ENCODE measurements at places on chromosomes 1 and 21.

- no peak for DNase-seq
Measured at GRCh38 chr21:14308234-14308633, 74.7 kb downstream of the HSPA13 start.

GRCh38 chr1:71565262-71565661 lies 484.4 kb upstream of the ZRANB2 start:
- no peak for DNase-seq

DNA sequence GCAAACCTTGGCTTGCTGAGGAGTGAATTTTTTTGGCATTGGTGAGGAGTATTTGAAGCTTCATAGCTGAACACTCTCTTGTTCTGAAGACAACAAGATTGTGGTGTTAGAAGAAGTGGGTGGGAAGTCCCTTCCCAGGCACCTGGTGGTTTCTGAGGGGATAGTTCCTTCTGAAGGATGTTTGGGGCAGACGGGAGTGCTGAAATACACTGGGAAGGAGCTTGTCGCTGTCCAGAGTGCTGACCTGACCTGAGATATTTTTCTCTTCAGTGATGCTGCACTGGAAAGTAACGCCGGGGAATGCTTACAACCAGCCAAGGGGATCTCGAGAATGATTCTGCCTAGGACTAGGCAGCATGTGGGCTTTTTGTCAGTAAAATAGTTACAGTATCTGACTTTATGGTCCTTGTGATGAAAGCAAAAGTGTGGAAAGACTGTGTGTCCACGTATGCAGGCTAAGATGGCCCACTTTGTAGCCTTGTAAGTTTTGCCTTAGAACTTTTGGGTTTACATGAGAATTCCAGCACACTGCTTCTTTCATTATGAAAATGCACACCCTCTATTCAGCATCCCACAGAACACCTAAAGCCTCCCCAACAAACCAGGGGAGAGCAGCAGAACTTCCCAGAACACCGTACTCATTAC lies 33.1 kb upstream of the NFASC start:
- DNase-seq: no peak

DNA sequence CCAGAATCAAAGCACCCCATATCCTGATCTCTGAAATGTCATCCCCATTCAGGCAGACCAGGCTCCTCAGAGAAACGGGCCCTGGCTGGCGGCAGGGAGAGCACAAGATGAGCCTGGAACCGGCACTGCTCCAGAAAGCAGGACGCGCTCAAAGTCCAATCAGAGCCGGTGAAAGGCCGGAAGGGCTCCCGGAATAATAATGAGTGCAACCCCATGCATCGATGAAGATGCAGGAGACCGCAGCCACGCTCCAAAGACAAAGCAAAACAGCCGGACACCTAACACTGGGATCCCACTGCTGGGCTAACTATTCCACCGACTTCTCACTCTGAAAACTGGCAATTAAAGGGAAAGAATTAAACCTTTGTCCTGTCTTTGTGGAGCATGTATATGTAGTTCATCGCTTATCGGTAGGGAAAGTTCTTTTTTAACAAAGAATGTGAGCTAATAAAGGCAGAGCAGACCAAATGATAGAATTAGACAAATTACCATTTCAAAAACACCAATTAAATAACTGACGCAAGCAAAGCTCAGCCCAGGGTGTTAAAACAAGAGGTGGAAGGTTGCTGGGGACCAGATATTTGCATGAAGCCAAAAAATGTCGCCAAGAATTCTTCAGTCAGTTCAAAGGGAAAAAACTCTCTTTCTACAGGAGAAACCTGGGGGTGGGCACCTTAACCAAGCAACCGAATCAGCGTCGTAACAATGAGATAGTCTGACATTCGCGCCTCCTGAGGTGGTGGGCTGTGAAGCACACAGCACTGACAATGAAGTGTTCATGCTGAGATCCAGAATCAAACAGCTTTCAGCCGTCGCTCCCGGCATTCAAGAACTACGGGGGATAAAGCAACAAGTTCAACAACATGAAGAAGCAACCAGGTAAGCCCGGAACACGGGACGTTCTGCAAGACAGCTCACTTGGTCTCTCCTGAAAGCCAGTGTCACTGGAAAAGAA lies 95.2 kb downstream of the NPHP4 start:
- no peak for DNase-seq

- no peak for DNase-seq
Measured at GRCh38 chr1:106978477-106979322, 77.8 kb upstream of the PRMT6 start.

- DNase-seq: no peak
Measured at GRCh38 chr1:234925440-234926263, 203.0 kb downstream of the TOMM20 start.

DNA sequence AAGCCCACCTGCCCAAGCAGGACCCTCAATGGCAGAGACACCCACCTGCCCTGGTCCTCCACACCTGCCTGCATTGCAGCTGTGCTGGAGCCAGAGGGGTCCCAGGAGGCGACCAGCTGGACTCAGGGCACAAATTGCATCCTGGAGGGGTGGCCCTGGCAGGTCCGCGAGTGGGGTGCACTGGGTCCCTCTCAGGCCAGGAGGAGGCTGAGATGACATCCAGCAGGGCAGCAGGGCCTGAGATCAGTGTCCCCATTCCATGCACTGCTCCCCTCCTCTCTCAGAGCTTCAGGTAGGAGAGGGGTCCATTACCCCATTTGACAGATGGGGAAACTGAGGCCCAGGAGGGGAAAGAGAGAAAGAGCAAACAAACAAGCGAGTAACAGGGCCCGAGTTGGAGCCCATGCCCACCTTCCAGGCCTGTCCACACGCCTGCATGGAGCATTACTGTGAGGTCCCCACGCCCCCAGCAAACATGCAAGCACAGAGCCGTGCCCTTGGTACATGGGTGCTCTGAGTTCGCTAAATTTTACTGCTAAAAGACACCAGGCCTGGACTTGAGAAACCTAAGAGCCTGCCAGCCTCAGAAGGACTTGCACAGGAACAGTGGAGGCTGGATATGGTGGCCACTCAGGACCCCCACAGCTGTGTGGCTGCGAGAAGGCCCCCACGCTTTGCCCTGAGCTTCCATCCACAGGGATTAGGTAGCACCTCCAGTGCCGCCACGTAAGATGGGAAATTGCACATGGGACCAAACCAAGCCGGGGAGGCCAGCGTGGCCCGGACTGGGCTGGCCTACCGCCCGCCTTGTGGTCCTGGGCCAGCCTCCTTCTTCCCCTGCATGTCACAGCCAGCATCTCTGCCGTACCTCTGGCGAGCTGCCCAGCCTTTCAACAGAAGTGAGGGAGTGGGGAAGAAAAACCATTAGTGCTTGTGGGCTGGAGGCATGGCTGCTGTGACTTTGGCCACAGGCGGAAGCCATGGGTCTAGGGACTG lies 7.4 kb downstream of the WNT3A start:
- no peak for DNase-seq

DNA sequence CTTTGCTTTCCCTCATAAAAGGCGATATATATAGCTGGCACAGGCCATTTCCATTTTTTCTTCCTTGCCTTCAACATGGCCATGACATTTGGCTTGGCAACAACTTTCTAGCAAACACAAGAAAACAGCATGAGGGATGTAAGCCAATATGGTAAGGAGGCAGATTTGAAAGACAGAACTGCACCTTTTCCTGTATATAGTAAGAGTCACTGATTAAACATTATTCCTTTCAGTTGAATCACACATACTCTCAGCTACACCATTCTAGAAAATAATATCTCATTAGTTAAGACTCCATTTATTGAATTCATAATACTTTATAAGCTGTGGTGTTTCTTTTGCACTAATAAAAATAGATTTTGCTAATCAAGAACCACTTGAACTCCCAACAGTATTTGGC lies 9.5 kb downstream of the SIKE1 start:
- no peak for DNase-seq

GRCh38 chr1:178237121-178237520 lies 143.2 kb downstream of the RASAL2 start:
- DNase-seq: no peak

DNA sequence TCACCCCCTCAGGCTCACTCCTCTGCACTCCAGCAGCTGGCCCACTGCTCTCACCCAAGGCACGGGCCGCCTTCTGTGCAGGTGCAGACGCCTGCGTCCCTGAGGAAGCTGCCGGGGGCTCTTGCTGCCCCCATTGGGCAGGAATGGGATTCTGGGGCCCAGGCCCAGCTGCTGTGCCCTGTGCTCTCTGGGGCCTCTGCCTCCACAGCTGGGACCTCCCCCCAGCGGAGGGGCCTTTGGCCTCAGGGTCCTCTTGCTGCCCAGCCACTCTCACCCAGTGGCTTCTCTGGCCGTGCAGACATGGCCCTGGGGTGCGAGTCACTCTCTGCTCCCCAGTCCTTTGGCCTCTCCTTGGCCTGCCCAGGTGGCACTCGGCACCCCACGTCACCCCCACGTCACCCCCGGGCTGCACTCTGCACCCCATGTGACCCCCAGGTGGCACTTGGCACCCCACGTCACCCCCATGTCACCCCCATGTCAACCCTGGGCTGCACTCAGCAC lies 19.1 kb upstream of the LRRC3 start:
- DNase-seq: no peak

- DNase-seq: no peak
Measured at GRCh38 chr1:230087028-230087716, 20.1 kb downstream of the GALNT2 start.

DNA sequence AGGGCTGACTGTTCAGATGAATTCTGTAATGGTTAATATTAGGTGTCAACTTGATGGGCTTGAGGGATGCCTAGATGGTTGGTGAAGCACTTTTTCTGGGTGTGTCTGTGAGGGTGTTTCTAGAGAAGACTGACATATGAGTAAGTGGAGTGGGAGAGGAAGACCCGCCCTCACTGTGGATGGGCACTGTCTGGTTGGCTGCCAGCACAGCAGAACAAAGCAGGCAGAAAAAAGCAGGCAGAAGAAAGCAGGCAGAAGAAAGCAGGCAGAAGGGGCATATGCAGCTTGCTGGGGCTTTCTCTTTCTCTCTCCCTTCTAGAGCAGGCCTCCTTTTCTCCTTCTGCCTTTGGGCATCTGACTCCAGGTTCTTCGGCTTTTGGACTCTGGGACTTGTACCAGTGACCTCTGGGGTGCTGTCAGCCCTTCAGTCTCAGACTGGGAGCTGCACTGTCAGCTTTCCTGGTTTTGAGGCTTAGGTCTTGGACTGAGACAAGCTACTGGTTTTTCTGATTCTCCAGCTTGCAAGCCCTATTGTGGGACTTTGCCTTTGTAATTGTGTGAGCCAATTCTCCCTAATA lies 42.9 kb upstream of the CD2 start:
- DNase-seq: no peak

GRCh38 chr1:229984992-229985612 lies 81.9 kb upstream of the GALNT2 start:
- DNase-seq: no peak

DNA sequence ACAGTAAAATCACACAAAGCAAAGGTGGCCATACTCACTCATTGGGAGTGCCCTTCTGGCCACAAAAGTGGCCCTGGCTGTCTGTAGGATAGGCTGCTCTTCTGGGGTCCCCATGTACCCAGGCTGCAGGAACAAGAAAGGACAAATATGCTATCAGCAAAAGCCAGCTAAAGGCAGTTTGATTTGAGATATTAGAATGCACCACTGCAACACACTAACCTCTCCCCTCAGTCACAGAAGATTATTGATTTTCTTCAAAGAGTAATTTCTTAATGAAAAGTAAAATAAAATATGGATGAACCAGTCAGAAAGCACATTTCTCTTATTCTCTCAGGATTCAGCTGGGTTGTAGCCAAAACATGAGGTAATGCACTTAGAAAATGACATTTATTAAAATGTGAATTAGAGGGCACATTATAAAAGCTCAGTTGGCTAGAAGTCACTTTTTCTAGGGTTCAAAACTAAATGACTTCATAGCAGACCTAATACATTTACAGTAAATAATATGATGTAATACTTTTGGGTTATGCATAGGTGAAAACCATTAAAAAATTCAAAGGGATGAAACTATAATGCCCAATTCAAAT lies 140.8 kb downstream of the LHX8 start:
- no peak for DNase-seq

DNA sequence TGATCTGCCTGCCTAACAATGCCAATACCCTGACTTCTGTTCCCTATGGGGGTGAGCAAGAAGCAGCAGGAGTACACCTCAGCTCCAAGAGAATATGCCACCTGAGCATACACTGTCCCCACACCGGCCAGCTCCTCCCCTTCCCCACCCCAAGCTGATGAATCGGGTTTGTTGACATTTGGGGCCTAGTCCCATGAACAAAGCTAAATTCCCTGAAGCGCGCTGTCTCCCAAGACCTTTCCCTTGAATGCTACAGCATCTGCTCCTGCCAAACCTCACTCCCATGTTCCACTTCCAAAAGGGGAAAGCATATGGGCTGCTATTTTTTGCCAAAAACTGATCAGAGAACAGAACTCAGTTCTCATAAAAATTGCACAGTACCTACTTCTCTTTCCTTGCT lies 220.4 kb upstream of the CAMK1G start:
- DNase-seq: no peak

GRCh38 chr1:118097622-118098348 lies 87.2 kb downstream of the SPAG17 start:
- DNase-seq: no peak

DNA sequence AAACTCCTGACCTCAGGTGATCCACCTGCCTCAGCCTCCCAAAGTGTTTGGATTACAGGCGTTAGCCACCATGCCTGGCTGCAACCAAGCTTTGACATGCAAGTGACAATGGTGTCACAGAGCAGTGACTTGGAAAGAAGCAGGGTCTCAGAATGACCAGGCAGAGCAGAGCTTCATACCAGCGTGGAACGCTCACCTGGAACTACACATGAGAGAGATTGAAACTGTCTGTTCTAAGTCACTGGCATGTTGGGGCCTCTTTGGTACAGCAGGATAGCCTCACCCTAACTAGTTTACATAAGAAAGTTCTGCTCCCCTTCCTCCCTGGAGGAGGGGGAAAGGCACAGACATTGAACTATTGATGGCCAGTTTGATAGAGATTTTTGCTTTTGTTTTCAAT lies 47.5 kb upstream of the ITPKB start:
- DNase-seq: peak; percentile 49

DNA sequence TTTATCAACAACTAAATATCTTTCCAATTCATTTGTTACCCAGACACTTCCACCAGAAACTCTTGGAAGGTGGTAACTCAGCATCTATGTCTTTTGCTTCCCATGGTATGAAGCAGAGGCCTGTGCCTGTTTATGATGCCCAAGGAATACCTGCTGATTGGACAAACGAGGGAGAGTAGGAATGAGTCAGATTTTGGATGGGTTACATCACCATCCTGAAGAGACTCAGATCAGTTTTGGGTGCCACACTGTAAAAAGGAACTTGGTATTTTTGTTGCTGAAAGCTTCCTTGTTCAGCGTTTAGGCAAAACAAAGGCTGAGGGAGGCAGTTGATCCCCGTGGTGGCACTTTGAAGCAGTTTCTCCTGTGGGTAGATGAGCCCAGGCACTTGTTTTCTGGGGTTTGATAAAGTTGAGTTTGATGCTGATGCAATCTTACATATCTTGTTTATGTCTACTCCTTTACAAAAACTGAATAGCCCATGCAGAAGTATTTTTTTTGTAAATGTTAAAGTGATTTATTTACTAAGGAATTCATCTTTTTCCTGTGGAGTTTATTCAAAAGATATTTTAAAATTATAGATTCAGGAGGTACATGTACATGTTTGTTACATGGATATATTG lies 26.7 kb upstream of the CYP4X1 start:
- no peak for DNase-seq

- DNase-seq: no peak
Measured at GRCh38 chr1:77347646-77348045, 65.8 kb downstream of the AK5 start.

GRCh38 chr1:62090016-62090415 lies 104.6 kb upstream of the L1TD1 start:
- no peak for DNase-seq

- no peak for DNase-seq
Measured at GRCh38 chr21:45945868-45946210, 35.7 kb upstream of the COL6A1 start.

- DNase-seq: no peak
Measured at GRCh38 chr1:222815440-222815765, 564 bp downstream of the DISP1 start.
